CD4-positive, alpha-beta T cell treated with Interleukin-6 for 4 hours (primary cell): ENCODE measurements at places on chromosomes 12 and 14.

GRCh38 chr12:47941871-47942613, 21.4 kb upstream of the TMEM106C start:
- peak; percentile 65 for DNase-seq

GRCh38 chr14:53304726-53305381, 151.7 kb upstream of the DDHD1 start:
- DNase-seq: no peak

DNA sequence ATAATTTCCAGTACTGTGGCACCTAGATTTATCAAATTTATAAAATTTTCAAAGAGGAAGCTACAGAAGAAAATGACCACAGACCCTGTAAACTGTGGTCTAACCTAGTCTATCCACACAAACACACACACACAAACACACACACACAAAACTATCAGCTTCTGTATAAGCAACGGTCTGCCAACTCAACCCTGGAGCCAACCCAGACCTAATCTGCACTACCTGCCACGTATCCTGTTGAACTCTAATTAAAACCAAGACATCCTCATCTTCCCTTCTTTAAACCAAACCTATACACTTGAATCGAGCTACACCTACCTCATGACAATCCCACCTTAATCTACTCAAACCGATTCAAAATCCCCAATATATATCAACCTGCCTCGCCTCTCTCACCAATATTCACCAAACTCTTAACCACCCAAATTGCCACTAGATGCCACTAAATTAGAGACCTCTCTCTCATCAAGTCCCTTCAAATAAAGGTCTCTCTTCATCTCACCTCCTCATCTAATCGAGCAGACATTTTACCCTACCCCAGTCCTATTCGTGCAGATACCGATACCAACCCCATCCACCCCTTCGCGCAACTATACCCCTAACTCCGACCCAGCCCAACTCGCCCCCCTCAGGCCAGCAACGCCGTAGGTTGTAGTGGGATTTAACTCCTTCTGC, 808 bp downstream of the ACIN1 start:
- no peak for DNase-seq

DNA sequence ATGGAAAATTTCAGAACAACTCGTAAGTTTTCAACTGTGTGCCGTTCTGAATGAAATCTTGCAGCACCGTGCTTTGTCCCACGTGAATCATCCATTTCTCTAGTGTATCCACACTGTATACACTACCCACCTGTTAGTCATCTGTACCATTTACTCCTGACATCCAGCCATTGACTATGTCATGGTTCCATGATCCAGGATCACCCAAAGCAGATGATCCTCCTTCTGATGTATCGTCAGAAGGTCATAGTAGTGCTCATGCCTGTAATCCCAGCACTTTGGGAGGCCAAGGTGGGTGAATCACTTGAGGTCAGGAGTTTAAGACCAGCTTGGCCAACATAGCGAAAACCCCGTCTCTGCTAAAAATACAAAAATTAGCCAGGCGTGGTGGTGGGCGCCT, 122.9 kb downstream of the PPHLN1 start:
- no peak for DNase-seq

GRCh38 chr12:25734529-25735180, 181.6 kb upstream of the LMNTD1 start:
- DNase-seq: no peak

GRCh38 chr14:61444215-61444768, 122.9 kb downstream of the PRKCH start:
- DNase-seq: peak; percentile 69

- DNase-seq: no peak
These were observed 10.5 kb upstream of the SMCO2 start for GRCh38 chr12:27436029-27436428.

DNA sequence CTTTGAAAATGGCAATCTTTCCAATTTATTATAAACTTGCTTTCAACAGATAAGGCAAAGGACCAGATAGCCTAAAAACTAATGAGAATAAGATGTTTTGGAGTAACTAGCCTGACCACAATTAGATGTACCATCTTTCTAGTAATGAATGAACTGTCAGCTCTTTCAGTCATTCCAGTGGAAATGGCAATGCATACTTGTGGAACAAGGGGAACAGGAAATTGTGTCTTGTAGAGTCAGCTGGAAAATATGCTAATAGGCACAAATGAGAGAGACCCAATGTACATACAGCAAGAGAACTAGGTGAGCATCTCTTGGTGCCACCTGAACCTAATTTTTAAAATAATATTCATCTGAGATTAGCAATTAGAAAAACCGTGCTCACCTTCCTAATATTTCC, 76.1 kb upstream of the GPHB5 start:
- DNase-seq: no peak

- DNase-seq: no peak
These were observed 23.9 kb downstream of the SCAF11 start for GRCh38 chr12:45966486-45966885.

GRCh38 chr12:86186449-86186848, 69.7 kb downstream of the MGAT4C start:
- no peak for DNase-seq

- DNase-seq: no peak
These were observed 40.1 kb upstream of the DDHD1 start for GRCh38 chr14:53193193-53193592.

DNA sequence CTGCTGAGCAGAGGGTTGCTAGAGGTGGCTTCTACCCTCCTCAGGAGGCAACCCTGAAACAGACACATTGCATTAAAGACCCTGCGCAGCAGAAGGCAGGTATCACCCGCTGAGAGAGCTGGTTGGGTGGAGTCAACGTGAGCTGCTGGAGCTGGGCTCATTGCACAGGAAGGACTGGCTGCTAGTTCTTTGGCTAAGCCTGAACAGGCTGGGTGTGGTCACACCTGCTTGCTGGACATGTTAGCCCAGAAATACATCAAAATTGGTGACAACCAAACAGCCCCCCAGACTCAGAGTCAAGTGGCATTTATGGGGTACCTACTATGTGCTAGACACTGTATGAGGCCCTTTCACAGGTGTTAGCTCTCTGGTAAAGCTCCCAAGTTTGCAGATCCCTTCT, 33.8 kb upstream of the IRF2BPL start:
- no peak for DNase-seq

- no peak for DNase-seq
These were observed 33.7 kb downstream of the VWF start for GRCh38 chr12:6090803-6091202.

DNA sequence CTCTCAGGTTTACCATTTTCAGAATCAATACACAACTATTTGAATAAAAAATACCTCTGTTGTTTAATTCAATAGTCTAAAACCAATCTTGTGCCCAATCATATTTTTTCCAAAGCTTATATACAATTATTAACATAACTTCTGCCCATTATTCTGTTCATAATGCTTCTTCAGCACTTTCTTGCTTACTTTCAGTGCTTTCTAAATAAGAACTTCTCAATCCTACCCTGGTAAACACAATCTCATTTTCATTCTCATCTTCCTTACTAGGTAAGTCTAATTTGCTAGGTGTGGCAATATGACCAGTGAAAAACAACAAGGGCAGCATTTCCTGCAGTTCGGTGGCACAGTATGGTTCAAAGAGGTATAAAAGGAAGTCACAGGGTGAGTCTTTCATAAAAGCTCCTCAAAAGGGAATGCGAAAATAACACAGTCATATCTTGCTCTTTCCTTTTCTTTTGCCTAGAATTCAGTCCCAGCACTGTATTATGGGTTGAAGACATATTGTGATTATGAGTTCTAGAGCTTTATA, 103.5 kb downstream of the FOXG1 start:
- no peak for DNase-seq

DNA sequence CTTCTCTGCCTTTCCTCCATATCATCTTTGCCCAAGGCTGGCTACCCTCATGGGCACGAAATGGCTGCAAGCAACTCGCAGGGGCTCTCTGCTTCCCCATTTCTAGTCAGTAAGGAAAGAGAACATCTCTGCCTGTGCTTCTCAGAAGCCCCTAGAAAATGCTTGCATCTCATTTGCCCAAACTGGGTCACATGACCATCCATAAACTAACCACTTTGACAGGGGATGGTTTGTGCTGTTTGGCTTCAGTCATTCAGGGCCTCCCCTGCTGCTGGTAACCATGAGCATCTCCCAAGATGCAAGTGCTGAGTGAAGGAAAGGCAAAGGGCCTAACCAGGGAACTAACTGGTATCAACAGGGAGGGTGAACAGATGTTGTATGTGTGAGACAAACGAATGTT, 91.1 kb downstream of the CCDC60 start:
- no peak for DNase-seq

DNA sequence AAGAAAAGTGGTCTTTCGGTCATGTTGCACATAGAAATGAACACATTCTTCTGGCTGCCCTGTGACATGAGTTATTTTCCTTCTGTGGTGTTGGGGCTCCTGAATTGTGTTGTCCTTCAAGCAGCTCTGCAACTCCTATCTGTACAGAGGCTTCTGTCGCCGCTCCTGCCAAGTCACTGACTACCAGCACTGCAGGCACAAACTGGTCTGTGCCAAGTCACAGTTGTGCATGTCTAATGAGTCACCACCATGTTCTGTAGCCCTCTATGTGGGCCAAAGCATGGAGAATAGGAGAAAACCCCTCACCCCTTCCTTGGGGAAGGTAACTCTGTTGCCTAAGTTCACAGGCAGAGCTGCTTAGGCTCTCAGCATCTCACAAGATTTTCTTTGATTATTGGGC, 283.3 kb downstream of the RPL10L start:
- DNase-seq: no peak

- no peak for DNase-seq
These were observed 33.1 kb downstream of the WSCD2 start for GRCh38 chr12:108162207-108162606.
